Right cardiac atrium (tissue), 5 donors: ENCODE measurements at places on chromosomes 4 and X.
A peak's percentile ranks its signal among the peaks of the same experiment; 100 is the strongest.

GRCh38 chr4:95850161-95850560, 10.3 kb downstream of the PDHA2 start:
- DNase-seq = no peak

DNA sequence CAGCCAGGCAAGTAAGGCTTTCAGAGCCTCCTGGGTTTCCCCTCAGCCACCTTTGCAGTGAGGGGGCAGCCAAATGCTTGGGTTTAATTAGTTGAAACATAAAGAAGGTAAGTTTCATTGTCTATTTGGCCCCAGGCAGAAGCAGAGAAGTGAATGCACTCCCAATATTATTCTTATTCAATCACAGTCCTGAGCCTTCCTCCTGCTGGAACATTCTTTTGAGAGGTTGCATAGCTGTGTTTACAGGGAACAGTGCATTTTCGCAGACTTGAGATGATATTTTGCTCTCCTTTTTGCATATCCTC, 13.9 kb downstream of the SLC2A9 start:
- DNase-seq = no peak

- no peak for DNase-seq
Measured at GRCh38 chrX:45716750-45717149, 516.1 kb upstream of the DIPK2B start.

- DNase-seq = peak; percentile 79
Measured at GRCh38 chrX:49165901-49166881, 3.6 kb downstream of the MAGIX start.

GRCh38 chrX:133530960-133531359, 115.7 kb upstream of the GPC4 start:
- DNase-seq = peak; percentile 56

- DNase-seq = no peak
Measured at GRCh38 chr4:89111833-89112563, 665 bp downstream of the TIGD2 start.

DNA sequence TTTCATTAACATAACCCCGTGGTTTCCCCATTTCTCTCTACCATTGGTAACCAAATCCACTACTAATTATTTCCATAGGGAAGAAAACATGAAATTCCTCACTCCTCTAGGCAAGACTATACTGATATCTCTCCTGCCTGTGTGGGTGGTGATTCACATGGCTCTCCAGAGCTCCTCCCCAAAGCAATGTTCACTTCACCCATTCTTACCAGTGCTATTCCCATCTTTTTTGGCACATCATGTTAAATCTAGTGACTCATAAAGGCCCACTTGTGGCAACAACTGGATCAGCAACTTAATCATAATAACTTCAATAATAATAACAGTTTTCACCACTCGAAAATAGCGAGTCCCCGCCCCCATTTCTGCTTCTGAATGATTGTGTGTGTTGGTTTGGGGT, 6.1 kb upstream of the HCCS start:
- DNase-seq = no peak

- no peak for DNase-seq
Measured at GRCh38 chr4:12447451-12447850, 1018.8 kb upstream of the HS3ST1 start.

DNA sequence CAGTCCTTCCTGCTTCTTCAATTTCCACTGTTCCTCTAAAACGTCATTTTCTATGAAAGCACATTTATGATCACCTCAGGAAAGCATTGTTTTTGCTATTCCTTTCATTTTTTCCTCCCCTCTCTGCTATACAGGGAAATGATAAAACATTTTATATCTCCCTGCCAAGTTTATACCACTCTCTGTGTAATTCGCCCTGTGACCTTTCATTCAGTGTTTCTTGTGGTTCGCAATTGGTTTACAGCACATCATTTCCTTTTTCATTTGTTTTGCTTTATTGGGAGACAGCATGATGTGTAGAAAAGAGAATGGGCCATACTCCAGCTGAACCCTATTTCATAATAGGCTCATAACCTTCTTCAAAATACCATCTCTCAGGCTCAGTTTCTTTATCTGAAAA, 99.9 kb upstream of the RAPGEF2 start:
- DNase-seq = no peak

- DNase-seq = no peak
Measured at GRCh38 chrX:130117166-130117565, 6.9 kb upstream of the ELF4 start.

- DNase-seq = no peak
Measured at GRCh38 chrX:17511556-17511955, 136.6 kb downstream of the NHS start.

DNA sequence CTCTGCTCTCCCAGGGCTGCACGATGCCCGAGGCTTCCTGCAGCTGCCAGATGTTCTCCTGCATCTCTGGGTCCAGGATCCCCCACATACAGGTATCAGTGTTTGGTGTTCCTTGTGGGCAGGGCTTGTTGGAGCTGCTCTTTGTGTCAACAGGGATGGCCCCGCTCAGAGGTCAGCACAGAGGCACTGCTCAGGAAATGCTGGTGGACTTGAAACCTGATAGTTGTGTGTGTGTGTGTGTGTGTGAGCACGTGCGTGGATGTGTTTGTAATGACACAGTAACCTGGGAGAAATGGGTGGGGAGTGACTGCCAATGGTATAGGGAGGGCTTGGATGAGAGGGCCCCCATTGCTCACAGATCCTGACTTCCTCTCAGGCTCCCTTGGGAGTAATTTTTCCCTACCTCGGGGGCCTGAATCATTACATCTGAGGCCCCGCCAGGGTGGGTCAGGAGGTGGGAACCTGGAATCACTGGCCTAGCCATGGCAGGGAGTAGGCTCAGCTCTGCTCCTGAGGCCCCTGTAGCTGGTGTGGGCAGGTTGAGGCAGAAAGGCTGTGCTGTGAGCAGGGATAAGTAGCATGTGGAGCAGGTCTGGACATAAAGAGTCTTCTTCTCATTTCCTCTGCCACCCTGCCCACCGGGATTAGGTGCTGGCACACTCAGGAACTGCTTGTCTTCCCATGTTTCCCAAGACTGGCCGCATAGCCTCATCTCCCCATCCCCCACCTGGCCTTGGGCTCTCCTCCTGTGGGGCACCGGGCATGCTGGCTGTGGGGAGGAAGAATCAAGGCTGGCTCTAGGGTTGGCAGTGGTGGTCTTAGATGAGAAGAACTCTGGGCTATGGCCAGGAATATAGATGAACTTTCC, 2.5 kb upstream of the EFNB1 start:
- no peak for DNase-seq

- no peak for DNase-seq
Measured at GRCh38 chr4:44493924-44494323, 45.3 kb upstream of the KCTD8 start.

GRCh38 chrX:5632887-5633286, 595.8 kb downstream of the NLGN4X start:
- DNase-seq = no peak

DNA sequence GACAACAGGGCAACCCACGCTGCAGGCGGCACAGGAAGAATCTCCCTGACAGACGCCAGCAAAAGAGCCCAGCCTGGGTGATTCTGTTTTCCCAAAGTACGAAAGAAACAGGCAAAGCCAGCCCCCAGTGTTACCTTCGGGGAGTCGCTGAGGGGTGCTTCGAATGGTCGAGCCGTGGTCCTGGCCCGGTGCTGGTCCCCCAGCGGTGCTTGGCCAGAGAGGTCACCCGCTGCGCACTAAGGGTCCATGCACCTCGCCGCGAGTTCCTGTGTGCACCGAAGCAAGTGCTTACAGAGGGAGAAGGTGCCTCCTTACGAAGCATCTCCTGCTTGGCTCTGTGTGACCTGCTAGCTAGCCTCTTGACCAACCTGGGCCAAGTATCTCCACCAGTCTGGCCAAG, 77.1 kb downstream of the HMX1 start:
- DNase-seq = no peak

GRCh38 chr4:98539741-98540140, 118.7 kb downstream of the TSPAN5 start:
- DNase-seq = no peak

DNA sequence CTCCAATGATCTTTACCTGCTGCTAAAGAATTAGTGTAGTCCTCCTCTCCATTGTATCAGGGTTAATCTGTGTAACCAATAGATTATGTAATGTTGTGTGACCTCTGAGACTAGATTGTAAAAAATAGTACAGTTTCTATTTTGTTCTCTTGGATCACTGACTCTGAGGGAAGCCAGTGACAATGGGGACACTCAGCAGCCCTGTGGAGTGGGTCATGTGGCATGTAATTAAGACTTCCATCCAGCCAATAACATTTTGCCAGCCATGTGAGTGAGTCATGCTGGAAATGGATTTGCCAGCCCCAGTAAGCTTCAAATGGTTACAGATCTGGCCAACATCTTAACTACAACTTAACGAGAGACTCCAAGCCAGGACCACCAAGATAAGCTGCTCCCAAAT, 332.3 kb downstream of the PTTG2 start:
- no peak for DNase-seq

GRCh38 chrX:155766321-155766720, 114.8 kb upstream of the VAMP7 start:
- no peak for DNase-seq

GRCh38 chrX:3548765-3549391, 164.6 kb downstream of the PRKX start:
- DNase-seq = no peak

- peak; percentile 52 for DNase-seq
Measured at GRCh38 chr4:2259541-2260343, 2.2 kb downstream of the MXD4 start.

- no peak for DNase-seq
Measured at GRCh38 chr4:120443116-120443515, 376.5 kb upstream of the MAD2L1 start.

- no peak for DNase-seq
Measured at GRCh38 chr4:41598580-41598979, 60.6 kb downstream of the LIMCH1 start.

- no peak for DNase-seq
Measured at GRCh38 chrX:150848914-150849365, 49.5 kb downstream of the CD99L2 start.

DNA sequence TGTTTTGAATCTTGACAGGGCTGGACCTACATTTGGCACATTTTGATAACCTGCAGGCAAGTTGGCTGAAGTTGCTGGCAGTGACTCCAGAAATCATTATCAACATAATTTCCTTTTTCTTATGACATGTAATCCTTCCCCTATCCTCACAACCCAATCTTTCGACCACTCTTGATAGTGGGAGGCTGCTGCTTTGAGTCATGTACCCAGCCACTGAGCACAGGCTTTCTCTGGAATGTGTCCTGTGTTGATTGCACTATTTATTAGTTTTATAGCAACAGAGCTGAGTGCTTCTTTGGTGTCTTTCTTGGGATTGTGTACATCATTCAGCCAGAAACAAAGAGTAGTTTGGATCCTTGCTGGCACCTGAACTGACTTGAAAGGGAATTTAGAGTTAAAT, 183.1 kb upstream of the LEF1 start:
- no peak for DNase-seq

- DNase-seq = no peak
Measured at GRCh38 chrX:3787856-3788255, 74.4 kb upstream of the PRKX start.

- no peak for DNase-seq
Measured at GRCh38 chr4:78661921-78662521, 110.5 kb downstream of the ANXA3 start.

- DNase-seq = no peak
Measured at GRCh38 chr4:87304745-87305432, 17.8 kb downstream of the HSD17B13 start.

- DNase-seq = peak; percentile 36
Measured at GRCh38 chr4:71004281-71004851, 10.9 kb downstream of the DCK start.

DNA sequence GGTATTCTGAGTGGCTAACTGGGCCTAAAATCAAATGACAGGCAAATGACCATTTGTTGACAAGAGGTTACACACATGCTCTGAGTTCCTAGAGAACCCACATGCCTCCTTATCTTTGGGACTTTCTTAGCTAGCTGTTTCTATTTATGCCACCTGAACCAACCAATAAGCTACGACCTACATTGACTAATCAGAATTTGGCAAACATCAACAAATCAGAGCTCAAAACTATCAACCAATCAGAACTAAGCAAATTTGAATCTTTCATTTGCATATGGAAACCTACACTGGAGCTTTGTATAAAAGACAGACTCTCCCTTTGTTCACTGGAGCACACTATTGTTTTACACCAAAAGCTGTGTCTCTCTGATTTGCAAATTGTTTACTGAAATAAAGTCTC, 192.0 kb downstream of the CXXC4 start:
- DNase-seq = no peak

- DNase-seq = no peak
Measured at GRCh38 chrX:13190051-13190450, 129.8 kb downstream of the ATXN3L start.

DNA sequence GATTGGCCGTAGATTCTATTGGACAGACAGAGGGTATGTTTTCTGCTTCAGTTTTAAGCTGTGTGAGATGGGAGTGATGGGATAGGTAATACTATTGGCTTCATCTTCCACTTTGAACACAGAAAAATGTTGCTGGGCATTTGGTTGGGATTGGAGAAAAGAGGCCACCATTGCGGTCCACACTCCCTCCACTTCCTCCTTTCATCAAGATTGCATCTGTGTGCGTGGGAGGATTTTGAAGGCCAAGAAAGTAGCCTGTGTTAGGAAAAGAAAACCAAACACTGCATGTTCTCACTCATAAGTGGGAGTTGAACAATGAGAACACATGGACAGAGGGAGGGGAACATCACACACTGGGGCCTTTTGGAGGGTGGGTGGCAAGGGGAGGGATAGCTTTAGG, 56.4 kb downstream of the EGF start:
- DNase-seq = no peak

DNA sequence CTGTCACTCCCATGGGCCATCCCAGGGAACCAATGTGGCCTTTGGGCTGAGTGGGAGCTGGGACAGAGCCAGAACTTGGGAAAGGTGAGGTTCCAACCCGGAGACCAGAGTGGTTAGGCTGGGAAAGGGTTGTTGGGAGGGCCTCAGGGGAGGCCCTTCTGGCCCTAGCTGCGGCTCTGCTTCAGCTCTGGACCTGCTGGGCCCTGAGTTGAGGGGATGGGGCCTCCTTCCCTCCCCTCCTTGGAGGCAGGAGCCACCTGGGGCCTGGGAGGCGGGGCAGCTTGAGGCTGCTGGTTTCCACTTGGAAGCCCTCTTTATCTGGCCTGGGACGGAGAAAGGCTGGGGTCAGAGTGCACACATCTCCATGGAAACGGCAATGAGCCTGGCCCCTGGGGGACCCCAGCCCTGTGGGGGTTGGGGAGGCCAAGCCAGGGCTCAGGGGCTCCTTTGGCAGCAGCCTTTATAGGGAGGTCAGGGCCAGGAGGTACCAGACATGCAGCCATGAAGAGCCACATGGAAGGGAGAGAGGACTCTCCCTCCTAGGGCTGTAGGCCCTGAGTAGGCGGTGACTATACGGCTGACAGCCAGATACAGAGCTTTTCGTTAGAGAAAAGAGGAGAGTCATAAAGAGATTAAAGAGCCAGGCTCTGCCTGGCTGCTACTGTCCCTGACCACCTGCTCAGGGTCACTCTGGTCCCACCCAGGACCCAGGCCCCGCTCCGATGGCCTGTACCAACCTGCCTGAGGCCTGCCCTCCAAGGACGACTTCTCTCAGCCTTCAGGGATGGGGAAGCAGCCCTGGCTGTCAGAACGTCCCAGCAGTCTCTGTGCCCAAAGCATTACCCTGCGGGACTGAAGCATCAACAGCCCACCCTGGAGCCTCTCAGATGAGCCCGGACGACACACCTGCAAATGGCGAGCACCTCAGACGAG, 6.9 kb upstream of the NSD2 start:
- peak; percentile 49 for DNase-seq
